ENCODE measurements at places on chromosomes 11 and 22.

- DNase-seq, result no peak
Measured at GRCh38 chr22:50363166-50363802, 20.2 kb downstream of the PPP6R2 start.

- no peak for DNase-seq
Measured at GRCh38 chr11:131025020-131025419, 108.7 kb upstream of the SNX19 start.

- DNase-seq, result no peak
Measured at GRCh38 chr22:30220338-30221012, 26.1 kb downstream of the LIF start.

GRCh38 chr11:73416786-73417185 lies 40.6 kb downstream of the RELT start:
- no peak for DNase-seq

GRCh38 chr11:65862191-65862735 lies 2.0 kb downstream of the MUS81 start:
- DNase-seq, result no peak

- DNase-seq, result no peak
Measured at GRCh38 chr11:122393209-122393860, 262.2 kb upstream of the UBASH3B start.
